ENCODE measurements at places on chromosomes 6 and 20. TPM values are rescaled to one million over a fixed set of nuclear protein-coding genes. Genes with fewer than 3 reads are reported as not detected.

Gene MYT1
- not detected for total RNA-seq

Gene C20orf204
- 0.32 TPM for total RNA-seq

Gene ADGRG6
- total RNA-seq = 1.6 TPM

Gene LTB
- total RNA-seq = not detected

Gene OR2J3
- total RNA-seq = not detected

Gene TUBB2B
- total RNA-seq = 10.4 TPM

Gene SCUBE3
- total RNA-seq = 31.5 TPM

DNA sequence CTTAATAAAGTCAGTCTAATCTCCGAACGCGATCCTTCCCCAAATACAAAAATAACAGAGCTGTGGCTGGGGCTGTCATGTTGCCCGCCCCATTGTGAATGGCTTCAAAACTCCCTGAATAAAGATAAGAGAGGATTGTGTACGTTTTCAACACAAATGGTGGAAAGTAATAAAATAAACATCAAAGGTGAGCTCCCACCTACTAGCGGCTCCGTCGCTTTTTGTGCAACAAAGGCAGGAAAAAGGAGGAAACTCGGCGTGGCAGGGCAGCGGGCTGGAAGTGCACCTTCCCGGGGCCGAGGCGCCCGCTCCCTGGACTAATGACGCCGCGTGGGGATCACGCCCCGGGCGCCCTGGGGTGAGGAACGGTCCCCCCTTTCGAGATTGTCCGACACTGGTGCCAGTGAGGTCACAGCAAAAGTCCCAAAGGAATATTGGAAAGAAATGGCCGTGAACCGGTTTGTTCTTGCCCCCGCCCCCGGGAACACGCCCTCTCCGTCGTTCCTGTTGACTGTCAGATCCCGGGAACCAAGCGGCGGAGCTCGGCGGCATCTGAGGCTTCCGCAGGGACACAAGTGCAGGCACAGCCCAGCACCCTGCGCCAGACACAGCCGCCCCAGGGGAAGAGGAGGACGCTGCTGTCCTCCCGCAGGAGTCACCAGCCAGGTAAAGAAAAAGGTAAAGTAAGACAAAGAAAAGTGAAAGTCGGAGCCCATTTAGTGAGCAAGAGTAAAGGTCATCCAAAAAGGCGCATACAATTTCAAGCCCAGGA is 1.1 kb upstream of the FOXQ1 start:
- DNase-seq = peak; percentile 46

- DNase-seq = no peak
Measured at GRCh38 chr20:19492687-19493336, 265.2 kb upstream of the RIN2 start.

DNA sequence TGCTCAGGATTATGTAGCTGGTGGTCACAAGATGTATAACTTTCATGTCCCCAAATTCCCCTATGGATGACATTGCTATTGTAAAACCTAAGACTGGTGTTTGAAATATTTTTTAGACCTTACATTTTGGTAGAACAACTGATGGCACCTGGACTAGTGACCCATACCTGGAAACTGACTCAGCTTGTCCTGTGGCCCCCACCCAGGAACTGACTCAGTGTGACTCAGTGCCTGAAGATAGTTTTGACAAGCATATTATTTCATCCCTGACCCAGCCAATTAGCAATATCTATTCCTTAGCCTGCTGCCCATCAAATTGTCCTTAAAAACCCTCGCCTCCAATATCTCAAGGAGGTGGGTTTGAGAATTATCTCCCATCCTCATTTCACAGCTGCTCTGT is 90.9 kb upstream of the GRIK2 start:
- DNase-seq = no peak

DNA sequence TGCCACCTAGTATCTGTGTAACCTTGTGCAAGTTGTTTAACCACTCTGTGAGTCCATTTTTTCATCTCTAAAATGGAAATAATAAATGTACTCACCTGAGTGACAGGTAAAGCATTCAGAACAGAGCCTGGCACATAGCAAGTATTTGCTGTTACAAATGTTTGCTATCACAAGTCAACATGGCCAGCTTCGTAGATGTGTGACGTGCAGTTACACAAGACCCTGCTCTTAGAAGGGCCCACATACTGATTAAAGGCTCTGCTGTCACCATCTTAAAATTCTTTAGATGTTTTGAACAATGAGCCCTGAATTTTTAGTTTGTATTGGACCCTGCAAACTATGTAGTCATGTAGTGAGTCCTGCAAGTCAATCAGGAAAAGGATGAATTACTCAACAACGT is 40.4 kb upstream of the KIAA1586 start:
- no peak for DNase-seq

- peak; percentile 67 for DNase-seq
Measured at GRCh38 chr6:34514593-34515472, 41.3 kb downstream of the SPDEF start.

GRCh38 chr6:72621291-72622093 is at the start of gene KCNQ5:
KCNQ5 (plus strand) TSS chr6:72622064.
- DNase-seq = peak; percentile 67

DNA sequence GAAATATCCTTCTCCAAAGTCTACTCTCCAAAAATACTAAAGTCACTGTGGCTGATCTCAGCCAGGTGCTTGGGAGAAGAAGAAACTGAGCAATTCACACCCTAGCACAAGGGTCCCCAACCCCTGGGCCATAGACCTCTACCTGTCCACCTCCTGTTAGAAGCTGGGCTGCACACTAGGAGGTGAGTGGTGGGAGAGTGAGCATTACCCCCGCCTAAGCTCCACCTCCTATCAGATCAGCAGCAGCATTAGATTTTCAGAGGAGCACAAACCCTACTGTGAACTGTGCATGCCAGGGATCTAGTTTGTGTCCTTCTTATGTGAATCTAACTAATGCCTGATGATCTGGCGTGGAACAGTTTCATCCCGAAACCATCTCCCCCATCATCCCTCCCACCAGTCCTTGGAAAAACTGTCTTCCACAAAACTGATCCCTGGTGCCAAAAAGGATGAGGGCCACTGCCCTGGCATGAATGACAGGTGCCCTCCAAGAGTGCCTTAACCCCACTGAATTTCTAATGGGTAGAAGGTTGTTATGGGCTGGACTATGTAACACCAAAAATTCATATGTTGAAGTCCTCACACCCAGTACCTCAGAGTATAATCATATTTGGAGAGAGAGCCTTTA is 109.2 kb upstream of the CDYL start:
- no peak for DNase-seq

DNA sequence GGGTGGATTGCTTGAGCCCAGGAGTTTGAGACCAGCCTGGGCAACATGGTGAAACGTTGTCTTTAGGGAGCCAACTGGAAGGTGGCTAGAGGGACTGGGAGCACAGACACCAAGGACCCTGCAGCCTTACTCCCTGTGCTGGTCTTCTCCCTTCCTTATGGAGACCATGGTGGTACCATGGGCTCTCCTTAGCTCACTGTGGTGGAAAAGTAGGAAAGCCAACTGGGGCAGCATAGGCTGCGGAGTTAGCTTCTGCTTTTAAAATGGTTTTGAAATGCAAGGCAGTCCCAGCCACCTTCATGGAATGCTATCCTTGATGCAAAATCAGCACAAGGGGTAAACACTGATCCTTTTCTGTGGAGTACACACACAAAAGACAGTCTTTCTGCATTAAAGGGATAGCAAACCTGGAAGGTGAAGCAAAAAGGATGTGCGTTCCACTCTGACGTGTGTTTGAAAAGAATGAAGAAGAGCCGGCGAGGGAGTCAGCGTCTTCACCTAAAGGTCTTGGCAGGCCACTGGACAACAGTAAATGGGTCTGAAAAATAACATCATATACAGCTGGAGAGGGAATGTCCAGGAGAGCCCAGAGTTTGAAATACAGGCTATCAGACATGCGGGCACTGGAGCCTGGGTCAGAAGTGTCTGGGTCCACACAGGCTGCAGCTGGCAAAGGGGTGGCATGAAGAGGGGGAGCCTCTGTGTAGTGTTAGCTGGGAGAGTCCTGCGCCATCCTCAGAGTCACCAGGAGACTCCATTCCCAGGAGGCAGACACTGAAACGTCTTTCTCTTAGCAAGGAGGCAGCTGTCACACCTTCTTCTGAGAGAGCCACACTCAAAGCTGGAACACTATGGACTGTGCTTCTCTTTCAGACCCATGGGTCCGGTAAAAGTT is 58.5 kb downstream of the GPR6 start:
- no peak for DNase-seq

DNA sequence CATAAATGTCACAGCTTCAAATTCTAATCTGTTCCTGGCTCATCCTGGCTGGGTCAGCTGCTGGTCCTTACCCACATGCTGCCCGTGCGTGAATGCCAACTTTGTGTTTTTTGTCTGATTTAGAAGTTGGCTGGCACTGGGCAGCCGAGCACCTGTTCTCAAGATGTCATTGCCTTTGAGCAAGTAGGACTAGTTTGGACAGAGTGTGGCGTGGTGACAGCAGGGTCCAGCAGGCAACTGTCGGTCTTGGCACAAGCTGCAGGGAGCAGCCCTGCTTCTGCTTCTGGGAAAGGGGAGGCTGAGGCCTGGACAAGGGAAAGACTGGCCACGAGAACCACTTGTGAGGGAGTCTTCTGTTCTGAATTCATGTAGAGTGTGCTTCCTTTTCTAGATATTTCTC is 26.4 kb upstream of the ADRM1 start:
- no peak for DNase-seq

GRCh38 chr20:52963131-52963530 is 9.0 kb upstream of the TSHZ2 start:
- DNase-seq = no peak

DNA sequence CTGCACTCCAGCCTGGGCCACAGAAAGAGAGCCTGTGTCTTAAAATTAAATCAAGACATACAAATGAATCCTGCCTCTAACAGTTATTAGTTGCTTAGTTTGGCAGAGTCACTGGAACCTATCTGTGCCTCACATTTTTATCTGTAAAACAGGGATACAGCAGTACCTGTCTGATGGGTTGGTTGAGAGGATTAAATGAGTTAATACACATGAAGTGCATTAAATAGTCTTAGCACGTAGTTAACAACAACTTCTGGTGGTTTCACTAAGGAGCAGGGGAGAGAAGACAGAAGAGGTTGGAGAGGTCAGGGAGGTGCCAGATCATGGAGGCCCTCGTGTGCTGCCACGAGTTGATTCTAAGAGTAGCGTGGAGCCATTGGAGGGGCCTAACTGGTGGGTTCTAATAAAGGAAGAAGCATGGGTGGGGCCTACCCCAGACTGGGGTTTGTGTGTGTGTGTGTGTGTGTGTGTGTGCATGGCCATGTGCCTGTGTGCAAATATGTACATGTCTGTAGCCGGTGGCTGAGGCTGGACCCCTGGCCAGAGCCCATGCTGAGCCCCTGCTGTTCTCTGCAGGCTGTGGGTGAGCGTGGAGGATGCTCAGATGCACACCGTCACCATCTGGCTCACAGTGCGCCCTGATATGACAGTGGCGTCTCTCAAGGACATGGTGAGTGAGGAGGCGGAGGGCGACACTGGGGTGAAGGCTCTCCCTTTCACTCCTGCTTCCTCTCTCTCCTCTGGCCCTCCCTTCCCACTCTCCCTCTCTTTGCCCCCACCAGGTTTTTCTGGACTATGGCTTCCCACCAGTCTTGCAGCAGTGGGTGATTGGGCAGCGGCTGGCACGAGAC is 9.1 kb downstream of the RBCK1 start:
- no peak for DNase-seq

DNA sequence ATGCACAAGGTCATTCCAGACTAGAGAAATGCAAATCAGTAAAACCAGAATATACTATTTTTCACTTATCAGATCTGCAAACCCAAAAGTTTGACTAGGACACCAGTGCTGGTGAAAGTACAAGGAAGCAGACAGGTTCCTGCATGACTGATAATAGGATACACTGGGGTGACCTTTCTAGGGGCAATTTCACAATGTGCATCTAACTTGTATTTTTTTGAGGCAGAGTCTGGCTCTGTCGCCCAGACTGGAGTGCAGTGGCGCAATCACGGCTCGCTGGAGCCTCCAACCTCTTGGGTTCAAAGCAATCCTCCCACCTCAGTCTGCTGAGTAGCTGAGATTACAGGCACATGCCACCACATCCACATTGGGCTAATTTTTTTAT is 11.4 kb downstream of the COMMD7 start:
- peak; percentile 12 for DNase-seq

DNA sequence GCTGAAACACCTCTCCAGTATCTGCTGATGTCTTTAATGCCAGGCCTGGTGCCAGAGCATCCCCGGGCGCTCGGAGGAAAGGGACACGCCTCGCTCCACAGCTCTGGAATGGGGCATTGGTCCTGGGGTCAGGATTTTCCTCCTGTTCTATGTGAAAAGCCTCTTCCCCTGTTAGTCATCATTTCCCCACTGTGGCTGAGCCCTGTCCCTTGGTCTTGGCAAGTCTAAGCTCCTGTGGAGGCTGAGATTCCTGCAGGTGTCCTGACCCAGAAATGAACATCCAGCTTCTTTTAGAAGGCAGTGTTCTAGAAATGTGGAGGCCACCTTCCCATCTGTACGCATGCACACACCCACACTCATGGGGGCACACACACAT is 19.4 kb downstream of the SYNDIG1 start:
- DNase-seq = no peak

DNA sequence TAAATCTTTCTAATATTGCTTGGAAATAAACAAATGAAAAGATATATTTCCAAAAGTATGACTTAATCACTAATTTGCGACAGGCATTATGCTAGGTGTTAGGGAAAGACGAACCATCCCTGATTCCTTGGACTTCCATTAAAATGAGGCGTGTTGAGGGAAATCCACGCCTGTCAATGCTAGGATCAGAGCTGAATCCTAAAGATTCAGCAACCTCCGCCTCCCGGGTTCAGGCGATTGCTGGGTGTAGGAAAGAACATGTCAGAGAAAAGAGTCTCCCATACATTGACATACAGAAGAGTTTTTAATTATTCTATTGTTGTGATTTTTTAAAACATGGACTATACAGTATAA is 16.8 kb upstream of the PRSS16 start:
- DNase-seq = no peak

- no peak for DNase-seq
Measured at GRCh38 chr20:36351937-36352336, 45.8 kb downstream of the DLGAP4 start.

DNA sequence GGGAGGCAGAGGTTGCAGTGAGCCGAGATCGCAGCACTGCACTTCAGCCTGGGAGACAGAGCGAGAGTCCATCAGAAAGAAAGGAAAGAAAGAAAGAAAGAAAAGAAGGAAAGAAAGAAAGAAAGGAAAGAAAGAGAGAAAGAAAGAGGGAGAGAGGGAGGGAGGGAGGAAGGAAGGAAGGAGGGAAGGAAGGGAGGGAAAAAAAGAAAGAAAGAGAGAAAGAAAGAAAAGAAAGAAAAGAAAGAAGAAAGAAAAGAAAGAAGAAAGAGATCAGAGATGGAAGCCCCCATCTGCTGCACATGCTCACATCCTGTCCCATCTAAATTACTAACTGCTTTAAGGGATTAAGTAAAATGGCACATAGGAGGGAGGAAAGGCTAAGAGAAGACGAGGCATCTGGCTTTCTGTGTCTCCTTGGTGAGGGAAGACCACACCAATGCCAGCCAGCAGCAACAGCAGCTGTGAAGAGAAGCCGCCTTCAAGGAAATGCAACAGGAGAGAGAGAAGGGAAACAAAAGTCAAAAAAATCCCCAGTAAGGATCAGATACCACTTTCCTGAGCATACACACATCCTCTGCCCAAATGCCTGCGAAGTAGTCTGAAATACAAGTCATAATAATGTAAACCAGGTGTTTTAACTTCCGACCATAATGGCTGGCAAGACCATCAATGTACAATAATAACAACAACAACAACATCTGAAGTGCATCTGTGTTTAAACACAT is 300.2 kb upstream of the JARID2 start:
- DNase-seq = peak; percentile 8

Data from GM23248 (cell line).